Regular cardiac myocyte (primary cell): ENCODE measurements at places on chromosomes 7 and 10. TPM values are rescaled to one million over a fixed set of nuclear protein-coding genes. Genes with fewer than 3 reads are reported as not detected.

The SPDYE3 gene
- not detected in 2 replicates for total RNA-seq

The PIP gene
- total RNA-seq, result 0.38 TPM in 1 of 2 replicates, not detected in the other

The GDF2 gene
- total RNA-seq, result under 0.01 TPM in 1 of 2 replicates, not detected in the other

The GSTO2 gene
- 2.3 and 2.5 TPM in 2 replicates for total RNA-seq

The GPR15LG gene
- not detected in 2 replicates for total RNA-seq

The PAX2 gene
- 0.38 TPM in 1 of 2 replicates, not detected in the other for total RNA-seq

The TMEM26 gene
- 0.19 and 0.28 TPM in 2 replicates for total RNA-seq

The ZNF853 gene
- 0.19 and 0.28 TPM in 2 replicates for total RNA-seq

The NPM3 gene
- total RNA-seq, result 86.0 and 192 TPM in 2 replicates

The SPDYE2B gene
- not detected in 2 replicates for total RNA-seq

The CADPS2 gene
- total RNA-seq, result 14.4 and 25.9 TPM in 2 replicates

The FAM24B gene
- 4.4 and 5.4 TPM in 2 replicates for total RNA-seq

The NKX2-3 gene
- total RNA-seq, result not detected in 2 replicates

The NRG3 gene
- total RNA-seq, result under 0.01 and 0.19 TPM in 2 replicates

The ZNF804B gene
- not detected in 2 replicates for total RNA-seq

The GRID1 gene
- total RNA-seq, result not detected in 2 replicates

The MMP21 gene
- 0.28 TPM in 1 of 2 replicates, not detected in the other for total RNA-seq

The MACROH2A2 gene
- total RNA-seq, result 2.9 and 7.9 TPM in 2 replicates

The PRSS2 gene
- total RNA-seq, result not detected in 2 replicates

The STN1 gene
- total RNA-seq, result 32.8 and 38.6 TPM in 2 replicates

The VENTX gene
- total RNA-seq, result not detected in 2 replicates

The ELN gene
- total RNA-seq, result 6.2 and 6.9 TPM in 2 replicates

The NUPR2 gene
- not detected in 2 replicates for total RNA-seq

The GCK gene
- 0.38 and 0.85 TPM in 2 replicates for total RNA-seq

The SORBS1 gene
- 0.19 and 1.1 TPM in 2 replicates for total RNA-seq

The GBX1 gene
- not detected in 2 replicates for total RNA-seq

The DENND2A gene
- total RNA-seq, result 0.96 and 11.3 TPM in 2 replicates

The RBP4 gene
- total RNA-seq, result 0.28 TPM in 1 of 2 replicates, not detected in the other

The POP7 gene
- 29.3 and 60.6 TPM in 2 replicates for total RNA-seq

The TM9SF3 gene
- 181 and 197 TPM in 2 replicates for total RNA-seq

The LRRD1 gene
- total RNA-seq, result under 0.01 TPM in 2 replicates

The AKR1D1 gene
- total RNA-seq, result not detected in 2 replicates

The EGR2 gene
- total RNA-seq, result 0.58 and 5.9 TPM in 2 replicates

The FAS gene
- 79.2 and 106 TPM in 2 replicates for total RNA-seq

The CCDC71L gene
- 15.1 and 24.8 TPM in 2 replicates for total RNA-seq

The FOXI2 gene
- not detected in 2 replicates for total RNA-seq

The SPAM1 gene
- total RNA-seq, result not detected in 2 replicates

The OR2A5 gene
- not detected in 2 replicates for total RNA-seq

The STRA8 gene
- not detected in 2 replicates for total RNA-seq

The WEE2 gene
- total RNA-seq, result not detected in 2 replicates

The PDE6C gene
- not detected in 2 replicates for total RNA-seq

The PLEKHS1 gene
- total RNA-seq, result not detected in 2 replicates

The SKIDA1 gene
- 0.56 and 0.58 TPM in 2 replicates for total RNA-seq

The BMPER gene
- 39.5 and 43.1 TPM in 2 replicates for total RNA-seq

The PSMC2 gene
- 219 and 322 TPM in 2 replicates for total RNA-seq
